A673 (cell line): ENCODE measurements at places on chromosomes 16 and 17.

GRCh38 chr16:14409563-14409962 lies 220.5 kb downstream of the PARN start:
- no peaks in the 10 kb centered on the region for H3K36me3 ChIP-seq
- no peaks in the 10 kb centered on the region for H3K27me3 ChIP-seq
- no peak for DNase-seq
- no peak overlapping the region for H3K4me3 ChIP-seq
- no peak overlapping the region for H3K27ac ChIP-seq
- no peaks in the 10 kb centered on the region for H3K4me1 ChIP-seq

DNA sequence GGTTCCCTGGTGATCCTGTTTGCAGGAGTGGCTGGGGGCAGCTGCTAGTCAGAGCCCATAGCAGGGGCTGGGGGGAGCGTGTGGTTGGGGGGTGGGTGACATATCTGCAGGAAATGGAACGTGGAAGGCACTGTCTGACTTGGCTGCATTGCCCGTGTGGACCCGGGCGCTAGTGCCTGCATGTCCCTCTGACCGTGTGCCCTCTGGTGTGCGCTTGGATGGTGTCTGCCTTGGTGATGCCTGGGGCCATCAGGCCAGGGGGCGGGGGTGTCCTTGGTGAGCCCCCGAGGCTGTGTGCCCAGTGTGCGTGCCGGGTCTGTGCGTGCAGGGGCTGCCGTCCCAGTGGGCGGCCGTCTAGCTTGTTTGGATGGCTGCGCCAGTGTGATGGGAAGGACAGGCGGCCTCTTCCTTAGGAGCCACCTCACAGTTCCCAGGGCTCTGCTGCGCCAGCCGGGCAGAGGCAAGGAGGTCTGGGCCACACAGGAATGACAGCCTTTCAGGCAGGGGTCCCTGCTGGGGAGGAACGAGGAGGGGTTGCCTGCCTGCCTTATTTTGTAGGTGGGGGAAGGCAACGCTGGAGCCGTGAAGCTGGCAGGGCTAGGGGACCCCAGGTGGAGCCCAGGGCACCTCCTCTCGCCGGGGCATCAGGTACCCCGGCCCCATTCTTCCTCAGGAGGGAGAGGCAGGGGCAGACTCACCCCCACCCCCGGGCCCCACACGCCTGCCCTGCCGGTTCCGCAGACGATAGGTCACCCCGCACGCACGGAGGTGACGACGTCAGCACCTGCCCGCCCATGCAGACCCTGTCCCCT lies 693 bp downstream of the NDRG4 start:
- no peak overlapping the region for H3K27ac ChIP-seq
- DNase-seq: no peak

GRCh38 chr17:34413443-34414119 lies 50.5 kb upstream of the CCL1 start:
- no peaks in the 10 kb centered on the region for H3K4me1 ChIP-seq
- no peak overlapping the region for H3K27ac ChIP-seq
- no peak overlapping the region for H3K4me3 ChIP-seq
- H3K36me3 ChIP-seq: no peaks in the 10 kb centered on the region
- DNase-seq: no peak

GRCh38 chr17:13785981-13786598 lies 184.4 kb upstream of the HS3ST3A1 start:
- no peaks in the 10 kb centered on the region for H3K4me1 ChIP-seq
- H3K27ac ChIP-seq: no peak overlapping the region
- no peak overlapping the region for H3K4me3 ChIP-seq
- no peaks in the 10 kb centered on the region for H3K27me3 ChIP-seq
- no peaks in the 10 kb centered on the region for H3K36me3 ChIP-seq
- no peak for DNase-seq

DNA sequence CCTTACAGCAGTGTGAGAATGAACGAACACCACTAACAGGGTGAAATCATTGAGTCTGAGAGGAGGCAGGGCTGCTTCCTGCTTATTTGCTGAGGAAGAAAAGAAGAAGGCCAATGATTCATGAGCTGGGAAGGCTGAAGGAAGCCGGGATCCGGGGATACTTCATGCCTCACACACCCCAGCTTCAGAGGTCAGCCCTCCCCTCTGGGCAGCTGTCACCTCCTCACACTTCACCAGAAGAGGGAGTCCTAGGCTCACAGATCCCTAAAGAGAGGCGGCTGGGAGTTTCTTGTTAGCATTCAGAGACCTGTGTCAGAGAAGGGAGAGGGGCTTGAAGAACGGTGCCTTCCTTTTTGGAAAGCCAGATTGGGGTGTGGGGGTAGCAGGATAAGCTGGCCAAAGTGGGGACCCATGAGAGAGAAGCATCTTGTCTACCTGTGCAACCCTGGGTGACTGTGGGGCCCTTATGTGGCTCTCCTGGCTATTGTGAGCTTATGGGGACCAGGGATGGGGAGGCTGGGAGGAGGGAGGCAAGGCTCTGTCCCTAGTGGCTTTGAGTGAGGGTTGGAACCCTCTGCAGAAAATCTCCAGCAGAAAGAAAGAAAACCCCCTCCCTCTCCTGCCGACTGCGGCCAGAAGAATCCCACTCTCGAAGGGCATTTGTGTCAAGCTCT lies 94.6 kb downstream of the RGS9 start:
- DNase-seq: peak; percentile 81
- peaks cover 9% of the 10 kb centered on the region for H3K4me1 ChIP-seq

DNA sequence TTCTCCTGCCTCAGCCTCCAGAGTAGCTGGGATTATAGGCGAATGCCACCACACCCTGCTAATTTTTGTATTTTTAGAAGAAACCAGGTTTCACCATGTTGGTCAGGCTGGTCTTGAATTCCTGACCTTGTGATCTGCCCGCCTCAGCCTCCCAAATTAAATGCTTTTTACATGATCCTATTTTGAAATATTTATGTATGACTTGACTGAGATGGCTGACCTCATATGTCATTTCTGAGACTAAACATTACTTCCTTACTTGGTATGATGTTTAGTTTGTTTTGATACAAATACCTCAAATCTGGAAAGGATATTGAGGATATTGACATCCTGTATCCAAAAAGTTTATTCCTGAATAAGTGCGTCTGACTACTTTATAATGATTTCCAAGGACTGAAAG lies 11.9 kb downstream of the CALCOCO2 start:
- DNase-seq: no peak
- no peak overlapping the region for H3K27ac ChIP-seq
- H3K36me3 ChIP-seq: peaks cover 32% of the 10 kb centered on the region

DNA sequence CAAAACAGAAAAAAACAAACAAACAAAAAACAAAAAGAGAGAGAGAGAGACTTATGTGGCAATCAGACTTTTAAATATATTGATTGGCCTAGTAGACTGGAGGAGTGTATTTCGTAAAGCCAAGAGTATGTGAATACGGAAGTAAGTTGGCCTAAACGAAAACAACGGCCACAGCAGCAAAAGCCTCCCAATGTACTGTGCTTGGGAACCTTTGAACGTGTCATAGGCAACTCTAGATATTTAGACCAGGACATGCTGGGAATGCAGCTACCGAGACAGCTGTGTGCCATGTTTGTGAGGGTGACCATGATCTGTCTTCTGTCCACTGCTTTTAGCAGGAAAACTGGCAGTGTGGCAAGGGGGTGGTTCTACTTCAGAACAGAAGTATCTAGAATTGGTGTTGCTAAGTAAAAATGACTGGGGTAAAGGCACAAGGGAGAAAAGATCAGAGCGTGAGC lies 7.4 kb downstream of the MAF start:
- H3K27ac ChIP-seq: no peak overlapping the region
- H3K4me1 ChIP-seq: no peaks in the 10 kb centered on the region
- no peak overlapping the region for H3K4me3 ChIP-seq
- no peak for DNase-seq
- no peaks in the 10 kb centered on the region for H3K36me3 ChIP-seq

GRCh38 chr16:87446479-87446878 lies 46.3 kb downstream of the ZCCHC14 start:
- H3K27me3 ChIP-seq: no peaks in the 10 kb centered on the region
- no peak for DNase-seq
- peaks cover 33% of the 10 kb centered on the region for H3K36me3 ChIP-seq
- H3K27ac ChIP-seq: no peak overlapping the region

- DNase-seq: peak; percentile 58
- no peak overlapping the region for H3K4me3 ChIP-seq
- H3K4me1 ChIP-seq: peaks cover 9% of the 10 kb centered on the region
- H3K27ac ChIP-seq: no peak overlapping the region
- no peaks in the 10 kb centered on the region for H3K27me3 ChIP-seq
- no peaks in the 10 kb centered on the region for H3K36me3 ChIP-seq
Measured at GRCh38 chr17:68351395-68351794, 60.1 kb downstream of the ARSG start.

- no peaks in the 10 kb centered on the region for H3K4me1 ChIP-seq
- no peaks in the 10 kb centered on the region for H3K27me3 ChIP-seq
- no peak for DNase-seq
- H3K27ac ChIP-seq: no peak overlapping the region
- no peaks in the 10 kb centered on the region for H3K36me3 ChIP-seq
Measured at GRCh38 chr16:65318138-65318537, 196.3 kb upstream of the CDH11 start.

- H3K36me3 ChIP-seq: no peaks in the 10 kb centered on the region
- no peak overlapping the region for H3K4me3 ChIP-seq
Measured at GRCh38 chr16:15897834-15898254, 9.4 kb upstream of the CEP20 start.

DNA sequence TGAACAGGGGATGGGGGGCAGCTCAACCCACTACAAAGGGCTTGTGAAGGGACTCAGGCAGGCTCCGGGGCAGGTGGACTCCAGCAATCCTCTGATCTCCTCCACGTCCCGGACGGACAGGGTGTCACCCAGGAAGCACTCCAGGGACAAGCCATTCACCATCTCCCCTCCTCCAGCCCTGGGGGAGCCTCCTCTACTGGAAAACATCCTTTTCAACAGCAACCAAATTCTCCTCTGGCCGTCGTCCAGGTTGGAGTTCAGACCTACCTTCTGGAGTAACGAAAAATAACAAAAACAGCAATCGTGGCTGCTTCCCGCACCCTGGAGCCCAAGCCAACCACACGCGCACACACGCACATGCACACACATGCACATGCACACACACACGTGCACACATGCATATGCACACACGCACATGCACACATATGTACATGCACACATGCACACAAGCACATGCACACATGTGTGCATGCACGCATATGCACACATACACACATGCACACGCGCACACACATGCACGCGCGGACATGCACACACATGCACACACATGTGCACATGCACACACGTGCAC lies 8.9 kb upstream of the RBFOX3 start:
- no peak overlapping the region for H3K4me3 ChIP-seq
- H3K36me3 ChIP-seq: no peaks in the 10 kb centered on the region
- no peaks in the 10 kb centered on the region for H3K4me1 ChIP-seq
- H3K27me3 ChIP-seq: peaks cover 87% of the 10 kb centered on the region
- no peak overlapping the region for H3K27ac ChIP-seq
- no peak for DNase-seq

GRCh38 chr16:80563066-80563465 lies 22.3 kb downstream of the DYNLRB2 start:
- H3K27ac ChIP-seq: no peak overlapping the region
- no peaks in the 10 kb centered on the region for H3K4me1 ChIP-seq
- DNase-seq: no peak
- no peak overlapping the region for H3K4me3 ChIP-seq
- H3K36me3 ChIP-seq: no peaks in the 10 kb centered on the region

DNA sequence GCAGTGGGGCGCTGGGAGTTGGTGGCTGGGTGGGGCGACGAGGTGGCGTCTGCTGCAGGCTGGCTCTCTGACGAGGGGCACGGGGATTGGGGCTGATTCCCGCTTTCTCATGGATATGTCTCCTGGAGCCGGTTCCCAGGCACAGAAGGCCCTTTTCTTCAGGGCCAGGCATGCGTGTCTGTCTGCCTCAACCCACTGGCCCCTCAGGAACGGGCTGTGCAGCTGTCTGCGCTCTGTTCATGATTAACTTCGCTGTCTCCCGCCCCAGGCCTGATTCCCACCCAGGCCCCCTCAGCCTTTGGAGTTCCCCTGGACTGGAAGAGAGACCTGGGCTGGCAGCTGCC lies 53.1 kb downstream of the RAP1GAP2 start:
- no peak overlapping the region for H3K4me3 ChIP-seq
- no peak for DNase-seq
- no peak overlapping the region for H3K27ac ChIP-seq
- peaks cover 38% of the 10 kb centered on the region for H3K27me3 ChIP-seq
- H3K36me3 ChIP-seq: no peaks in the 10 kb centered on the region

DNA sequence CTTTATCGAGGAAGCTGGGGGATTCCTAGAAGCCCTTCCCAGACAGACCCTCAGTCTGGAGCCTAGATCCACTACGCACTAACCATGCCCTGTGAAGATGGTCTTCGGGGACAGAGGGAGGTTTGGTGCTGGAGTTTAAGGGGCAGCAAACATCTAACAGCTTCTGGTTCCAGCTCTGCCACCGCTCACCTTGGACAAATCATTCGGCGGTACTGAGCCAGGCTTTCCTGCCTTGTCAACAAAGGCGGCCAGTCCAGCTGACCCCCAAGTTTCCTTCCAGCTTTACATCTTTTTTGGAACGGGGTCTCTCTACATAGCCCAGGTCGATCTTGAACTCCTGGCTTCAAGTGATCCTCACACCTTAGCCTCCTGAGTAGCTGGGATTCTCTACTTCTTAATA lies 369 bp upstream of the GJD3 start:
- no peaks in the 10 kb centered on the region for H3K36me3 ChIP-seq
- H3K4me1 ChIP-seq: no peaks in the 10 kb centered on the region
- no peak overlapping the region for H3K27ac ChIP-seq
- no peak overlapping the region for H3K4me3 ChIP-seq

DNA sequence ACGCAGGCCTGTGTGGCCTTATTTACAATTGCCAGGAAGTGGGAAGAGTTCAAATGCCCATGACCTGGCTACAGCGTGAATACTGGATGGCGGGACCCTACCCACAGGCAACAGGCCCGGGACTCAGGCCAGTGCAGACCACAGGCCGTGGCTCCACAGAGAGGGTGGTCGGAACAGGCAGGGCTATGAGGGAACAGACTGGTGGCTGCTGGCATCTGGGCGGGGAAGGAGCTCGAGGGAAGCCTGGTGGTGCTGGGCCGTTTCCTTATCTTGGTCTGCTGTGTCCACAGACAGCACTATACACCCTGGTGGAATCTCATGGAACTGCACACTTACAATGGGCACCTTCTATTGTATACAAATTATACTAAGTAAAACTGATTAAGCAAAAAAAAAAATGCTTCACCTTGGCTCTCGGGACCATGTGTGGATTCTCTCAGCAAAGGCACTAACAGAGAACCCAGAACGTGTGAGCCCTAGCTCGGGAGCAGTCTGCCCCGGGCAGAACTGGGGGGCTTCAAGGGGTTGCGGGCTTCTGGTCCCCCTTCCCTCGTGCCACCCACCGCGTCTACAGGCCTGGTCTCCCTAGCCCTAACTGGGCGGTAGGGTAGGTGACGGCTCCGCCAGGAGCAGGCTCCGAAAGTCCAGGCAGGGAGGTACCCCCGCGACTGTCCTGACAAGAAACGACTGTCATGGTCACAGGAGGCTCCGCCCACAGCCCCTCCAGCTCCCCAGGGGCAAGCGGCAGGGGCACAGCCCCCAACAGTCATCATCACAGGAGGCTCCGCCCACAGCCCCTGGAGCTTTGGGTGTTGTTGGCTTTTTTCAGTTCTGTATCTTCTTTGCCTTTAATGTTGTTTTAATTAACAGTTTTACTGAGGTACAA lies 21.8 kb downstream of the CEP131 start:
- DNase-seq: peak; percentile 78
- no peaks in the 10 kb centered on the region for H3K27me3 ChIP-seq
- no peak overlapping the region for H3K4me3 ChIP-seq
- H3K27ac ChIP-seq: no peak overlapping the region

- DNase-seq: no peak
- no peaks in the 10 kb centered on the region for H3K36me3 ChIP-seq
- peaks cover 24% of the 10 kb centered on the region for H3K27me3 ChIP-seq
Measured at GRCh38 chr17:70205401-70205800, 36.1 kb downstream of the KCNJ2 start.
